ENCODE measurements at places on chromosomes 1 and 21. TPM values are rescaled to one million over a fixed set of nuclear protein-coding genes. Genes with fewer than 3 reads are reported as not detected.

DNA sequence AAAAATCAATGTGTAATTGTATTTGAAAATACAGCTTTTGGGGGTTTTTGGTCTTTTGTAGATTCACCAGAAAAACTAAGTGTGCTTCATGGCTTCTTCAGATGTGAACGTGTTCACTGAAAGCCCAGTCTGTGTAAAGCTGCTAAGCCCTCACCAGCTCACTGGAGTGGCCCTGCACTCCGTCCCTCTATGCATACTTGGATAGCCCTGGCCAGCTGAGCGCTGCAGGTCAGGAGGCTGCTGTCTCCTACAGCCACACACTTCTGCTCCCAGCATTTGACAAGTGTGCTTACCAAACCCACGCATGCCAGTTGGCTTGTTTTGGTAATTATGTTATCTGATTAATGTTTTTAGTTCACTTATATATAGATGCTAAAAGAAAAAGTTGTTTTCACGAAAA, 163.5 kb downstream of the TLR5 start:
- no peak for DNase-seq

The TLR5 gene
- 17.3 TPM for total RNA-seq

- peak; percentile 65 for DNase-seq
These were observed at the start of gene RHBDL2 for GRCh38 chr1:38941527-38942019. TSS of gene RHBDL2 (minus strand) at chr1:38941830. CDS start at chr1:38919212, 22,618 bp downstream.

DNA sequence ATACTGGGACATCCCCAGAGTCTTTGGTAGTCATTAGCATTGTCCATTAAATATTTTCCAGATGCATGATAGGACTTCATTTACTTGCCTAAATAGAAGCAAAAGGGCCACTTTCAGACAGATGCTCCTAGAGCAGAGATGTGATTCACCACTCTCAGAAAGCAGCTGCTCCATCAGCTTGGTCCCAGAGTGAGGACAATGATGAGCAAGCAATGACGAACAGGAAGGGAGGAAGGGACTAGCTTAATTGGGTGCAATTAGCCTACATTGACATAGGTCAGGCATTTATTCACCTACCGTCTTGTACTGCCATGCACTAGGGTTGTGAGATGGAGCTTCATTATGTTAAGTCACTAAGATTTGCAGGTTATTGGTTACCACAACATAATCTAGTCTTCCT, 85.1 kb upstream of the PLXNA2 start:
- DNase-seq, result no peak

The GNG4 gene
- total RNA-seq, result 11.6 TPM

The ANKRD35 gene
- 0.22 TPM for total RNA-seq

GRCh38 chr1:35210321-35211119, 17.6 kb upstream of the SFPQ start:
- no peak for DNase-seq

The CELA2A gene
- not detected for total RNA-seq

DNA sequence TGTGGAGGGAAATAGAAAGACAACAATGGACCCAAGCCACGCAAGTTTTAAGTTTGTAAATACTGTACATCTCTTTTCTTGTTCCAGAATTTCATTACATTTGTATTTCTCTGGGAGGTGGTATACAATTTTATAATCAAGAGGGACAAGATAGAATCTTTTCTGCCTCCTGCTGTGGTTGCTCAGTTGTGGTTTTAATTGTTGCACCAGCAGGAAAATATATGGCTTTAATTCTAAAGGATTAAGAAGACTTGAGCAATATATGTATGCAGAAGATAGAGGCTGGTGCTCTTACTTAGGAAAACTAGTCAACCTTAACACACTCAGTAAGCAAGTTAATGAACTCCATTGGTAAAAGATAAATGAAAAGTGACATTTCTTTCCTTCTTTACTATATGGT, 19.8 kb upstream of the ASB17 start:
- no peak for DNase-seq

The OR2T4 gene
- total RNA-seq, result not detected

DNA sequence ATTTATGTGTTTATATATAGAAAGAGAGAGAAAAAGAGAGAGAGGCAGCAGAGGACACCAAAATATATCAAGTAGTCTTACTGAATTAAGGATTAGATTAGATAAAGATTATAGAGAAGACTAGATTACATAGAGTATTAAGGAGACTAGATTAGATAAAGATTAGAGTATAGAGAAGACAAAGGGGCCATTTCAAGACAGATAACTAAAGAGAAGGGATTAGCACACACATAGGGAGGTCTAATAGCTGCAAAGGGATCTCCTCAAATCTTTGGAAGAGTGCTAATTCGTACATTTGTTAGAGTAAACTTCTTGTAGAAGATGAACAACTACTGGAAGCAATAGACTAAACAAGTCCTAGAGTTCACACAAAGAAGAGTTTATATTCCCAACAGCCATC, 34.2 kb downstream of the OR6Y1 start:
- DNase-seq, result no peak

GRCh38 chr1:221415651-221416050, 326.2 kb downstream of the DUSP10 start:
- DNase-seq, result no peak

- peak; percentile 79 for DNase-seq
These were observed 8.1 kb upstream of the LEFTY1 start for GRCh38 chr1:225896937-225897549.

The LPAR3 gene
- 14.0 TPM for total RNA-seq

DNA sequence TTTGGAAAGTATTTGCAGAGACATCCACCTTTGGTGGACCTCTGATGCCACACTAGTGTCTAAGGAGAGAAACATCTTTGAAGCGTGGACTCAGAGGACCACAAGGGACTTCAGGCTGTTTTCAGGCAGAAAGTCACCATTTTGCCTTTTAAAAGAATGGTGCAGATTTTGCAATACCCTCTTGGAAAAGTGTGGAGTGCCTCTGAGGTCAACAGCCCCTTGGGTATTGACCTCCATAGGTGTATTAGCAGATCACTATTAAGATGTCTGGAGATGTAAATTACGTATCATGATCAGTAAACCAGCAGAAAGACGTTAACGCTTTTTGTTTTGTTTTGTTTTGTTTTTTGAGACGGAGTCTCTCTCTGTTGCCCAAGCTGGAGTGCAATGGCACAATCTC, 87.0 kb downstream of the INTS7 start:
- DNase-seq, result no peak

The CYP4Z1 gene
- not detected for total RNA-seq

- DNase-seq, result no peak
These were observed 8.0 kb upstream of the MACF1 start for GRCh38 chr1:39196244-39197215.

The IL19 gene
- not detected for total RNA-seq

GRCh38 chr1:234719454-234720251, 109.7 kb upstream of the IRF2BP2 start:
- no peak for DNase-seq

GRCh38 chr1:232629250-232630046, 485 bp downstream of the SIPA1L2 start:
- DNase-seq, result peak; percentile 30

The HES2 gene
- not detected for total RNA-seq

The ZMYM1 gene
- 33.4 TPM for total RNA-seq

The FCER1G gene
- not detected for total RNA-seq

The FAM72C gene
- total RNA-seq, result 8.4 TPM

DNA sequence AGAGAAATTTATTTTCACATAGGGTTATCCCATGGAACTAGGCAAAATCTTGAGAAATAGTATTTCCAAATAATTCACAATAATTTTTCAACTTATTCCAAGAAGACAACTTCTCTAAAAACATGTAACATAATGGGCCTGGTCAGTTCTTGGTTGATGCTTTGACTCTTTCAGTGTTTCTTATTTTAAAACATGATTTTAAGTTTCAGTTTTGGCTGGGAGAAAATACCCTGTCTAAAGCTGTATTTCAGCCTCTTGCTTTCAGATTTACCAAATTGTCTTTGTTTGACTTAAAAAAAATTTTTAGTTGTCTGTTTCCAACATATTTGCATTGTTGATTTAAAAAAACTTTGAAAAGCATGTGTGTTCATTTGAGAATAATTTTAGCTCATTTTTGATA, 5.1 kb downstream of the OR2T4 start:
- DNase-seq, result no peak

GRCh38 chr1:30403726-30404125, 319.7 kb downstream of the MATN1 start:
- no peak for DNase-seq

The GPBP1L1 gene
- total RNA-seq, result 127 TPM

- DNase-seq, result no peak
These were observed 36.0 kb downstream of the OVAAL start for GRCh38 chr1:180594723-180595122.

DNA sequence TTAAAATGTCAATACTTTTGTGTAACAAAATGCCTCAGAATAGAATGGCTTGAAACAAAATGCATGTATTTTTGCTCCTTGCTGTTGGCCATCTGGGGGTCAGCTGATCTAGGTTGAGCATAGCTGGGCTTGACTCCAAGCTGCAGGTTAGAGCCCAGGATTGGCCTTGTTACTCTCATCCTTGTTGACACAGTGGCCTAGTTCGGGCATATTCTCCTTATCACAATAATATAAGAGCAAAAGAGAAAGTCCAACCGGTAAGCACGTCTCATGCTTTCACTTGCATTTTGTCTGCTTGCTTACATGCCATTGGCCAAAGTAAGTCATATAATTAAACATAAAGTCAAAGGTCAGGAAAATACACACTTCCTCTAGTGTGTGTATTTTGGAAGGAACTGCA, 456.2 kb downstream of the KCNT2 start:
- DNase-seq, result no peak

DNA sequence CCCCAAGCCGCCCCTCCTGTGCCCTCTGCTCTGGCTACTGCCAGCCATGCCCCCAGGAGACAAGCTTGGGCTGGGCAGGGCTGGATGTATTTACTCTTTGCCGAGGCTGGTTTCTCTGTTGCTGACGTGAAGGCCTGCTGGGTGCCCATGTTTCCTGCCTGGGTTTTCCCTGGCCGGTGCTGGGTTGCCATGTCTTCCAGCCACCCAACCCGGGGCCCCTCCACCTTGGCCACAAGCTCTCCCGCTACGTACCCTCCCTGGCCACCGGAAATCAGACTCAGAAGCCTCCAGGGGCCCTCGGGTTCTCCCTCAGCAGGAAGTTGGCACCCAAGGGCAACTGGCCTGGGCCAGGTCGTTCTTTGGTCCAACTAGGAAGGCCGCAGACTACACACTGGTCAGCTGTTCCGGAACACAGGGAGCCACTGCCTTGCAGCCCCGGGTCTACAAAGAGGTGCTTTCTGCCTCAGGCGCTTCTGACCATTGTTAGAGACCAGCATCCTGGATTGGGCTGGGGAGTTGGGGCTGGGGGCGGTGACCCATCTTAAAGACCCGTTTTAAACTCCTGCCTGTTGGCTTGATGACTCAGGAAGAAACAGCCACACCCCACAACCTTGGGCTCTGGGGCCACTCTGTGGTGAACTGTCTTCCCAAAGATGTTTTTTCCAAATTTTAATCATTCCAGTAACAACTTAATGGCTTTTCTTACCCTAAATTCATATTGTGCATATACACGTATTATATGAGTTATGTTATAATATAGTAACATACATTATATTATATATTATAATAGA, 71.2 kb upstream of the RUNX3 start:
- no peak for DNase-seq

The LINGO4 gene
- total RNA-seq, result not detected

DNA sequence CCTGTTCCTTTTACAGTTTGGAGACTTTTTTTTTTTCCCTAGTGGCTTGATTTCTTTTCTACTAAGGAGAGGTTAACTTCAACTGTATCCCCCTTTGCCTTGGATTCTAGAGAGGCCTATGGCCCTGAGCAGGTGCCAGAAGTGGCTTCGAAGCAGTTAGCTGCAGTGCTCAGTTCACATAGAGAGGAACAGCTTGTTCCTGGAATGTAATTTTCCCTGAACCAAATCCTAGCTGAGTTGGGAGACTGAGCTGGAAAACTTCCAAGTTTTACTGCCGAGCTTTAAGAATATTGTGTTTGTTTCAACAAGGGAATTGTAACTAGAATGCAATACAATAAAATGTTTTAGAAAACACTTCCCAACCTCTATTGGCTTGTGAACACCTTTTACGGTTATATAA, 17.5 kb downstream of the RD3 start:
- DNase-seq, result no peak

- no peak for DNase-seq
These were observed 144.3 kb downstream of the FCRL5 start for GRCh38 chr1:157407917-157408525.

The ATP6V1G3 gene
- not detected for total RNA-seq

DNA sequence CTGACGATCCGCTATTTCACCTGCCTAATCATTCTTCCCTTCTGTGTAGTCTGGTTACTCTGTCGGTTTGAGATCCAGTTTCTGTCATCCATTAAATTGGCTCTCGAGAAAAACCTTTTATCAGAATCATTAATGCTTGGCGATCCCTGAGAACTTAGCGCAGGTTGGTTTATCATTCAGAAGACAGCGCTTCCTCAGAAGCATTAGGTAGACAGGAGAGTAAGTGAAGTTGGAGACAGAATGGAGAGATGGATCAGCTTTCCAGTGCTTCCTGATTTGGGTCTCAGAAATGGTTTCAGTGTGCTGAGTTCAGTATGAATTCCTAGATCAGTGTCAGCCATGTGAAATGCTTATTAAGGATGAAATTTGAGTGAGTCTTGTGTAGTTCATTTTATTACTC, 1.3 kb downstream of the USP1 start:
- no peak for DNase-seq

DNA sequence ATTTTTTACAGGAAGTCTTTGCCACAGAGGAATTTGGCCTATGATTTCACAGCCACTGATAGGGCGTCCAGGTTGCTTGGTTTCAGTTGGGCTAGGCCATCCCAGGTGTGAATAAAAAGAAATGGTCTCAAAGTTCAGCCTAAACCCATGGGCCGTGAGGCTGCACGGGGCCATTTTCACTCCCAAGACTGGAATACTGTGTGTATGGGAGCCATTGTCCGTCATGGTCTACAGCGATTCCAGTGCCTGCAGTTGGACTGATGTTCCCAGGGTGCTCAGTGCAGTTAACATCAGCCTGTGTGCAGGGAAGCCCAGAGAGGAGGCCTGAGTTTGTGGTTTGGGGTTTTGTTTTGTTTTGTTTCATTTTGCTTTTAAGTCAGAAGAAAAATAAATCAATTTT, 133.2 kb downstream of the ADSS2 start:
- no peak for DNase-seq

- DNase-seq, result no peak
These were observed 101.8 kb upstream of the OLFM3 start for GRCh38 chr1:102098536-102098935.

The MIXL1 gene
- not detected for total RNA-seq

The ARTN gene
- 0.39 TPM for total RNA-seq

The CHI3L1 gene
- not detected for total RNA-seq

DNA sequence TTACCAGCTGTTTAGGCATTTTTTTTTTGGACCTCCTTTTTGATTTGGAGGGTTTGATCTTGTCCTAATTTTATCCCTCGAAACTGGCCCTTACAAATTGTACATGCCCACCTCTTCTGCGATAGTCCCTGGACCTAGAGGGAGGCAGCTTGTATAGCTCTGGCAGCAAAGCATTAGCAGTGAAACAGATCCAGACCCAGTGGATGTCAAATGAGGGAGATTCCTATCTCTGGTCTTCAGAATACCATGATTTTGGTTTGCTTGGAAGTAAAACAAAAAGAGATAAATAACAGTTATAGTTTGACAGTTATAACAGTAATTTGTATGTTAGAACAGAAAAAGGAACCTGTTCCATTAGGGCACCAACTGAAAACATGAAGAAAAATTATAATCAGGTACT, 123.6 kb downstream of the MIS18A start:
- no peak for DNase-seq

The RORC gene
- total RNA-seq, result 0.19 TPM

The EIF3I gene
- total RNA-seq, result 178 TPM

The ZYG11A gene
- not detected for total RNA-seq

The LRRIQ3 gene
- 0.52 TPM for total RNA-seq

The NFIA gene
- 38.6 TPM for total RNA-seq

GRCh38 chr1:12420171-12420570, 190.3 kb downstream of the VPS13D start:
- no peak for DNase-seq

GRCh38 chr1:48767975-48768510, 8.6 kb downstream of the BEND5 start:
- no peak for DNase-seq
